ENCODE measurements at places on chromosomes 1 and 21. TPM values are rescaled to one million over a fixed set of nuclear protein-coding genes. Genes with fewer than 3 reads are reported as not detected.

- no peak overlapping the region for H3K27ac ChIP-seq
- DNase-seq = peak; percentile 48
- peak overlapping the region; percentile 31 for H3K4me3 ChIP-seq
- no peaks in the 10 kb centered on the region for H3K36me3 ChIP-seq
- H3K27me3 ChIP-seq = peaks cover 3% of the 10 kb centered on the region
- peaks cover 27% of the 10 kb centered on the region for H3K4me1 ChIP-seq
Measured at GRCh38 chr21:45403825-45404729, 888 bp upstream of the COL18A1 start.

GRCh38 chr1:184499616-184500015, 112.8 kb downstream of the C1orf21 start:
- no peak for DNase-seq
- H3K27ac ChIP-seq = no peak overlapping the region
- H3K4me3 ChIP-seq = no peak overlapping the region
- H3K27me3 ChIP-seq = no peaks in the 10 kb centered on the region
- H3K4me1 ChIP-seq = peaks cover 9% of the 10 kb centered on the region

- H3K4me3 ChIP-seq = no peak overlapping the region
- H3K27me3 ChIP-seq = no peaks in the 10 kb centered on the region
- no peak overlapping the region for H3K27ac ChIP-seq
Measured at GRCh38 chr1:38613996-38614395, 245.6 kb downstream of the RRAGC start.

GRCh38 chr1:178230881-178231409, 137.0 kb downstream of the RASAL2 start:
- H3K4me3 ChIP-seq = no peak overlapping the region
- DNase-seq = no peak
- H3K27ac ChIP-seq = no peak overlapping the region
- no peaks in the 10 kb centered on the region for H3K4me1 ChIP-seq

DPYD gene
- 1.3 TPM for total RNA-seq
